ENCODE measurements at places on chromosomes 4 and X.

- no peak overlapping the region for H3K27ac ChIP-seq
- H3K36me3 ChIP-seq: no peaks in the 10 kb centered on the region
- H3K4me1 ChIP-seq: peaks cover 12% of the 10 kb centered on the region
- no peaks in the 10 kb centered on the region for H3K27me3 ChIP-seq
Observed at GRCh38 chr4:17339376-17339775, 172.5 kb downstream of the QDPR start.

DNA sequence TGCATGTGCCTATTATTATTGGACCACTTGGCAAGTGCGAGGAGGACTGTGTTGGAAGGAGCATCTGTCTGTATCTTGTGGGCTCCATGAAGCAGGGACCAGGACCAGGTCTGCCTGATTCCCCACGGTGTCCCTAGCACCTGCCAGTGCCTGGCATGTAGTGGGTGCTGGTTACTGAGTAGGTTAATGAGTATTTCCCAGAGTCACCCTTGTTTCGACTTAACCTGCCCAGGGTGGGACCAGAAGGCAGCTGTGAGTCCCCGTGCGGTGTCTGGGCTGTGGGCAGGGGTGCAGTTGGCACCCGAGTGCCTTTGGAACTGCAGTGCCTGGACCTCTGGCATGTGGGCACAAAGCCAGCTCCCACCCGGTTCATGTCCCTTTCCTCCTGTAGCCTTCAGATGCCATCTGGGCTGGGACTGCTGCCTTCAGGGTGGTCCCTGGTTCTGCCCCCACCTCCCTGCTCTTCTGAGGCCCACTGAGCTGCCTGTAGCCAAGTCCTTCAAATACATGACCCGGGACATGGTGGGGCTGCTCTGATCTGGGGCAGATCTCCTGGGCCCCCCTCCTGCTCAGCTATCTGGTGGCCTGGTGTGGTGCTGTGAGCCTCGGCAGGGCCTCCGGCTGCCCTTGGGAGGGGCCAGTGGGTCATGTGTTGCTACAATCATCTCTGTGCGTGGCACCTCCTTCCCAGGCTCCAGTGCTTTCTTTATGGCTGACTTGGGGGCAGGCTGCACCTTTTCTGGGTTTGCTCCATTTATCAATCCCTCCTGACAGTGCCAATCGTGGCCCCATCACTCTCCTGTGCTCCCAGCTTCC lies 53.0 kb upstream of the SORCS2 start:
- H3K27ac ChIP-seq: no peak overlapping the region
- H3K4me3 ChIP-seq: no peak overlapping the region
- H3K36me3 ChIP-seq: no peaks in the 10 kb centered on the region
- no peaks in the 10 kb centered on the region for H3K27me3 ChIP-seq
- H3K4me1 ChIP-seq: peaks cover 22% of the 10 kb centered on the region
- no peak for DNase-seq

- H3K4me3 ChIP-seq: no peak overlapping the region
- no peaks in the 10 kb centered on the region for H3K36me3 ChIP-seq
- DNase-seq: no peak
- H3K27ac ChIP-seq: no peak overlapping the region
- H3K27me3 ChIP-seq: no peaks in the 10 kb centered on the region
- peaks cover 9% of the 10 kb centered on the region for H3K4me1 ChIP-seq
Observed at GRCh38 chrX:110678591-110678990, 117.0 kb downstream of the CHRDL1 start.

- H3K27ac ChIP-seq: no peak overlapping the region
- no peaks in the 10 kb centered on the region for H3K36me3 ChIP-seq
- H3K4me1 ChIP-seq: peaks cover 21% of the 10 kb centered on the region
- DNase-seq: no peak
Observed at GRCh38 chrX:150842198-150842685, 56.2 kb downstream of the CD99L2 start.

- DNase-seq: no peak
- H3K36me3 ChIP-seq: peaks cover 3% of the 10 kb centered on the region
- H3K27ac ChIP-seq: no peak overlapping the region
Observed at GRCh38 chr4:145580906-145581305, 38.3 kb upstream of the MMAA start.

GRCh38 chr4:147361726-147362125 lies 119.2 kb upstream of the EDNRA start:
- H3K4me3 ChIP-seq: no peak overlapping the region
- no peaks in the 10 kb centered on the region for H3K27me3 ChIP-seq
- no peak for DNase-seq
- no peaks in the 10 kb centered on the region for H3K4me1 ChIP-seq
- H3K36me3 ChIP-seq: no peaks in the 10 kb centered on the region

DNA sequence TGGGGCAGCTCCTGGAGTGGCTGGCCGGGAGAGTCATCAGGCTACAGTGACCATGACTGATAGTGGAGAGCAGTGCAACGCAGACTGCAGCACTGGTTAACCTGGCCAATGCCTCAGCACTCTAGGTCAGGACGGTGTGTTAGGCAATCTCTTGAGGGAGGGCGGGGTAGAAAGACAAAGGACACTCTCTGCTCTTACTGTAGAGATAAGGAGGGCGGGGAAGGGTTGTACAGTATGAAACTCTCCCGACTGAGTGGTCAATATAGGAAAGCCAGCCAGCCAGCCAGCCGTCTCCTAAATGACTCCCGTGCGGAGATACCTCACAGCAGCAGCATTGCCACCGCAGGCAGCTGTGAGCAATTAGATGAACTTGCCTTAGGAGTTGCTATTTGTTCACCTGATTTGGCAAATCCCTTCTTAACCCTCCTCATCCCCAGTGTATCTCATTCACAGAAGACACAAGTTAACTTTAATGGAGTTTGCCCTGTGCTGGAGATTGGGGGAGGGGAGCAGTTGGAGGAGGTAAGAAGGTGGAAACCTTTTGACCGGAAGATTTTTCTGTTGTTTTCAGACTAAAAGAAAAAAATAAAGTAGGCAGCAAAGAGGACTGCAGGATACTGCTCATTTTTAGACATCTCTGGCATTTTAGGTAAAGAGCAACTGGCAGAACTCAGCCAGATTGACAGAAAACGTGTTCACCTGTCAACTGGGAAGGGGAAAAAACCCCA lies 330.5 kb downstream of the HNRNPD start:
- peak overlapping the region; percentile 81 for H3K4me3 ChIP-seq
- peaks cover 37% of the 10 kb centered on the region for H3K27me3 ChIP-seq
- peak; percentile 21 for DNase-seq
- no peaks in the 10 kb centered on the region for H3K36me3 ChIP-seq

DNA sequence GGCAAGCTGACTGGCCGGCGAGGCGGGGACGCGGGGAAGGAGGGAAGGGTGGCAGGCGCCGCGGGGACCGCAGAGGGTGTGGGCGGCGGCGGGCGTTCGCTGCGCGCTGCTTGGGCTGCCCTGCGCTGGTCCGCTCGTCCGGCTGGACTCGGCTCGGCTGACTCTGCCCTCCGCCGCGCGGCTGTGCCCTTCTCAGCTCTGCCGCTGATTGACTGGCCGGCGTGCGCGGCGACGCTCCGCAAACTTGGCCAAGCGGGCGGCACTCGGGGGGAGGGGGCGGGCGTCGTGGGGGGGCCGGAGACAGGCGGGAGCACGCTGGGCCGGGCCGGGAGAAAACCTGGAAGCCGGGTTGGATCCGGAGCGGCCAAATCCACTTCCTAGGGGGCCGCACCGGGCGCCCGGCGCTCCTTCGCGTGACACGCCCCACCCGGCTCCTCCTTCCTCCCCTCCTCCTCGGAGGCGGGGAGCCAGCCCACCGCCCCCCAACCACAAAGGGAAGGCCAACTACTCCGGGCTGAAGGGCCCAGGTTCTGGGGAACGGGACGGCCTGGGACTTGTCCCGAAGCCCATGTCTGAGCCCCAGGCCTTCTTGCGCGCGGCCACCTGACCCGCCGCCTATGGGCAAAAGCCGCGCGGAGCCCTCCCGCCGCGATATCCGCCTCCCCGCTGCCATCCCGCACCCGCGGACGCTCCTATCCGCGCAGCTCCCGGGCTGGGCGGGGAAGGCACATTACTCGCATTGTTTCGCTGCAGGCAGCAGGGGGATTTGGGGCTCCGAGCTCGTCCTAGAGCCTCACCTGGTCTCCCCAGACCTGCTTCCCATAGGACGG lies at the start of gene GPC4:
GPC4 (minus strand) TSS at position 214 of the 830 bp plus-strand sequence. CDS start 524 bp downstream, outside the sequence.
- DNase-seq: peak; percentile 73
- peaks cover 57% of the 10 kb centered on the region for H3K4me1 ChIP-seq
- H3K36me3 ChIP-seq: peaks cover 12% of the 10 kb centered on the region
- H3K27me3 ChIP-seq: peaks cover 14% of the 10 kb centered on the region
